WTC11 (cell line): ENCODE measurements at places on chromosomes 2 and 18.

DNA sequence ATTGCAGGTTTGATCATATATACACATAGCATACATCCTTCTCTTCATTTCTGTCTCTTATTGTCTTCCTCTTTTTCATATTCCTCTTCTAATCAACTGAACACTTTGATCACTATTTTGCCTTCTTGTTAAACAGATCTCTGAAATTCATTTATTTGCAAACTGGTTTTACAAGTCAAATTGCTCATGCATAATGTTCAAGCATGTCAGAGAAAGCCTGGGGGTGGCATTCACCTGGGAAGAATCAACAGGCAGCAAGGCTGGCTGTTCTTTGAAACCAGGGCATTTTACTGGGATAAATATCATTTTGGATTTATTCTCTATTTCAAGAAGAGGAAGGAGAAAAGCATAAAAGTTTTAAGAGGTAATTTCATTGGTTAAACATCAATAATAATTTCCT, 66.9 kb upstream of the LRATD1 start:
- H3K4me3 ChIP-seq: no peak overlapping the region
- no peak for DNase-seq
- peaks cover 11% of the 10 kb centered on the region for H3K4me1 ChIP-seq
- no peaks in the 10 kb centered on the region for H3K36me3 ChIP-seq
- H3K27ac ChIP-seq: no peak overlapping the region

- no peak overlapping the region for H3K4me3 ChIP-seq
- no peak overlapping the region for H3K27ac ChIP-seq
- H3K27me3 ChIP-seq: no peaks in the 10 kb centered on the region
- H3K36me3 ChIP-seq: no peaks in the 10 kb centered on the region
- peaks cover 5% of the 10 kb centered on the region for H3K4me1 ChIP-seq
Observed at GRCh38 chr18:28995319-28995718, 818.4 kb upstream of the CDH2 start.

- H3K36me3 ChIP-seq: peaks cover 15% of the 10 kb centered on the region
- no peak overlapping the region for H3K4me3 ChIP-seq
- peak overlapping the region; percentile 70 for H3K27ac ChIP-seq
- DNase-seq: no peak
- peaks cover 66% of the 10 kb centered on the region for H3K4me1 ChIP-seq
- no peaks in the 10 kb centered on the region for H3K27me3 ChIP-seq
Observed at GRCh38 chr2:237739101-237739500, 59.5 kb upstream of the RBM44 start.

DNA sequence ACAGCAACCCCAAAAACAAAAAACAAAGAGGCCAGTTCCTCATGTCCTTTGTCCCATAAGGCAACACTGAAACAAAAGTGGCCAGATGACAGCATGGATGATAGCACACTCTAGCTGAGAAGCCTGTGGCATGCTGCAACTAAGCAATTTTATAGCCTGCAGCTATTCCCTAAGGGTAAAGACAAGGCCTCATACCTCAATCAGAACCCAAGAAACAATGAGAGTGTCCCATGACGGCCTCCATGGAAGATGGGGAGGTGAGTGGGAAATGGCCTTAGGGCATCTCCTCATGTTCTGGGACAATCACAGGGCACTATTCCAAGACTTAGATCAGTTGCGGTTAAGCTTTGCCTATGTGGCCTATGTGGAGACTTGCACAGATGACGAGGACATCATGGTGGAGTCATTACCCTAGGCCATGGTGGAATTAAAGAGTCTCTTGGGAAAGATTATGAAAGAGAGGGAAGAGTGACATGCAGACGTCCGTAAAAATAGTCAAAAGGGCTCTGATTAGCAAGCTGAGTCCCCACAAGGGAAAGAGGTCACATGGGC, 103.1 kb downstream of the INO80D start:
- H3K27ac ChIP-seq: no peak overlapping the region
- H3K27me3 ChIP-seq: no peaks in the 10 kb centered on the region; the same call in 1 of the 2 replicates
- no peaks in the 10 kb centered on the region for H3K4me1 ChIP-seq
- H3K4me3 ChIP-seq: no peak overlapping the region

GRCh38 chr2:180992994-180993393, 12.6 kb downstream of the UBE2E3 start:
- peaks cover 61% of the 10 kb centered on the region for H3K4me1 ChIP-seq
- no peak for DNase-seq
- H3K27me3 ChIP-seq: no peaks in the 10 kb centered on the region
